ENCODE measurements at places on chromosomes 7 and 10.

DNA sequence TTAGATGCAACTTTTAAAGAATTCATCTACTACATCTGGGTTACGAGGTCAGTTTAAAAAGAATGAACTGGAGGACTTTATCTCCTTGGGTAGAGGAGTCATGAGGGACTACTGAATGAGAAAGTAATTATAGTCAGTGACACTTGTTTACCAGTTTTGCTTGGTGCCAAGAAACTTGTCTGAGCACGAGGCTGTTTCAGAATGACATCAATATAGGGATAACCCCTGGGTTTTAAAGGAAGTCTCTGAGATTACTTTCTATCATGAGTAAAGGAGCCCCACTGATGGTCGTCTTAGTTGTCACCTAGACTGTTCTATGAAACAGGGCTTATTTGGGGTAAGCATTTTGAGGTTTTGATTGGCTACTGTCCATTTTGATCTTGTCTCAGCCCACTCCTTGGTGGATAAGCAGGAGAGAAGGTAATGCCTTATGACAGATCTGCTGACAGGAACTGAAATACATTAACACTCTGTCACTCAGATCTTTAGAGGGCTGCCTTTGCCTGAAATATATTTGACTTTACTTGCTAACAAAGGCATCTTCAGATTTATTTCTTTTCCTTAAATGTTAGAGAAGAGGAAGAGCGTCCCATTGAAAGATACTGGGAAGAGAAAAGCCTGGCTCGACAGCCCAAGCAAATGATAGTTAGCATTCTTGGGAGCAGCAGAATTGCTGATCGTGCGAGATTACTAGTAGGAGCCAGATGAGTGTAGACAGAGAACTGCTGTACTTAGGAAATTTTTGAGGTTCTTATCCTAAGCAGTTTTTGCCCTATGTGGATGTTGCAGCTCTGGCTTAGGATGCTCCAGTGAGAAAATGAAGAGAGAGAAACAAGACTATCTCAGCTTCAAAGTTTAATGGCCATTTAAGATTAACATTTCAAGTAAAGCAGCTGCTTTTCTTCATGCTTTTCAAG, 299.2 kb upstream of the LRGUK start:
- no peaks in the 10 kb centered on the region for H3K4me1 ChIP-seq
- no peaks in the 10 kb centered on the region for H3K36me3 ChIP-seq
- no peaks in the 10 kb centered on the region for H3K27me3 ChIP-seq

DNA sequence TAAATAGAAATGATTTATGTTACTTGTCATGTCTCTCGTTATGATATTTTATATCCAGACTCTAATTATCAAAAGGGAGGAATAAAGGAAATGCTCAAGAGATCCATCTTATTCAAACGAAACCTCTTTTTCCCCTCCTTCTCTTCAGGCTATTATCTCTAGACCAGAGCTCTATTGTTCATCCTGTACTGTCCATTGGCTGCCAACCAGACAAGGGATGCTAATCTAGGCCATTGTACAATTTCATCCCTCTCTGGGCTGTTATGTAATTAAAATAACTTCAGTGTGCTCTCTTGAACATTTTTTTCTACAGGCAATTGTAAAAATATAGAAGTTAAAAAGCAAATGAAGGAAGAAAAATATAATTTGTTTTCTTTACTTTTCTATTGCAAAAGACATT, 220.4 kb downstream of the HDAC9 start:
- H3K27ac ChIP-seq = no peak overlapping the region
- H3K4me3 ChIP-seq = no peak overlapping the region
- H3K36me3 ChIP-seq = no peaks in the 10 kb centered on the region
- no peak for DNase-seq
- H3K4me1 ChIP-seq = no peaks in the 10 kb centered on the region
- no peaks in the 10 kb centered on the region for H3K27me3 ChIP-seq

GRCh38 chr7:5629941-5630340, 151.5 kb downstream of the RNF216 start:
- peak overlapping the region; percentile 50 for H3K27ac ChIP-seq
- H3K4me1 ChIP-seq = peaks cover 62% of the 10 kb centered on the region
- no peak overlapping the region for H3K4me3 ChIP-seq
- peaks cover 8% of the 10 kb centered on the region for H3K36me3 ChIP-seq

GRCh38 chr10:119370111-119370741, 162.9 kb downstream of the GRK5 start:
- peaks cover 44% of the 10 kb centered on the region for H3K4me1 ChIP-seq
- H3K36me3 ChIP-seq = no peaks in the 10 kb centered on the region
- no peaks in the 10 kb centered on the region for H3K27me3 ChIP-seq

DNA sequence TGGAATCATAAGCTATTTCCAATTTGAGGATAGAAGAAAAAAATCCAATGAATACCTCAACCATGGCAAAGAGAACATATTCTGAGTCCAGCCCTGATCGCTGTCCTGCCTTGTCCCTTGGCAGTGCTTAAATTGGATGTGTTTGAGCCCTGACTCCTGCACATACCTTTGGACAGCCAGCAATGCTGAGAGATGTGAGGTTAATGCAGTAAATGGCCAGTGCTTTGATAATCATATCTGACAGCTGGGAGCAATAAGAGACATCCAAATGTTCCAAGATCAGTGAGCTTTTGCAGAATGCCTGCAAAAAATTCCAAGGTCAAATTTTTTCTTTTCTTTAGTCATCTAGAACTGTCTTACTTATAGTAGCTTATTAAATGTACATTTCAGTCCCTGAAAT, 80.1 kb upstream of the LRRC17 start:
- H3K27ac ChIP-seq = no peak overlapping the region
- no peak for DNase-seq
- no peaks in the 10 kb centered on the region for H3K36me3 ChIP-seq
- no peaks in the 10 kb centered on the region for H3K4me1 ChIP-seq

DNA sequence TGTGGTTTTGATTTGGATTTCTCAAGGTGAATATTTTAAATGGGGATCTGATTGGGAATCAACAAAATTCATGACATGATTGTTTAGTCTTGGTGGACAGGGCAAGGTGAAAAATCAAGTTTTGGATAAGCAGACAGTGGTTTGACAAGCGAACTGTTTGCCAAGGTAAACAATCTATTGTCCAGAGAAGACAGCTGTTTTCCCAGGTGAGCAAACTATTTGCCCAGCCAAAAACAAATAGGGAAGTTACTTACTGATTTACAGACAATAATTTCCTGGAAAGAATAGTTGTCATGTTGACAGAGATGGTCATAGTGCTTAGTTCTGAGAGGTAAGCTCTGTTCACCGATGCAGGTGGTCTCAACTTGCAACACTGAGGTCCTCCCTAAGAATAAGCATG, 94.0 kb upstream of the STEAP1B start:
- no peaks in the 10 kb centered on the region for H3K27me3 ChIP-seq
- no peaks in the 10 kb centered on the region for H3K4me1 ChIP-seq
- no peak for DNase-seq
- H3K27ac ChIP-seq = no peak overlapping the region
- H3K4me3 ChIP-seq = no peak overlapping the region

GRCh38 chr10:130558746-130559546, 422.8 kb downstream of the GLRX3 start:
- no peak overlapping the region for H3K4me3 ChIP-seq
- no peak overlapping the region for H3K27ac ChIP-seq
- DNase-seq = no peak
- no peaks in the 10 kb centered on the region for H3K4me1 ChIP-seq
- H3K36me3 ChIP-seq = no peaks in the 10 kb centered on the region

- no peak for DNase-seq
- no peaks in the 10 kb centered on the region for H3K4me1 ChIP-seq
- no peak overlapping the region for H3K27ac ChIP-seq
Measured at GRCh38 chr7:85890244-85890811, 703.5 kb upstream of the SEMA3D start.

DNA sequence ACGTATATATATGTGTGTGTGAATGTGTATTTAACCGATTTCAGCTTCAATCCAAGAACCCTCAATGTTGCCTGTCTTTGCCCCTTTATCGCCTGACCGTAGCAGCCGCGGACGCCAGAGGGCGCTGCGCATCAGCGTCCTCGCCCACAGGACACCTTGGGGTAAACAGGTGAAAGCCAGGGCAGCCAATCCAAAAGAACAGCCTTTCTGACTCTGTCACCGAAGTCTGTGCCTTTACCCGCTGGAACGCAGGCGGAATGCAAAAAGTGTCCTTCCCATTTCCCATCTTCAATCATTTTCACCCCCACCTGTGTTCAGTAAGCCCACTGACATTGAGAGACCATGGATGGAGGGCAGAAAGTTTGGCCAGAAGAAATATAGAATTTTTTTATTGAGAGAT, 3.6 kb downstream of the NXPH1 start:
- no peak for DNase-seq
- peaks cover 25% of the 10 kb centered on the region for H3K4me1 ChIP-seq
- H3K27ac ChIP-seq = no peak overlapping the region
- peaks cover 82% of the 10 kb centered on the region for H3K27me3 ChIP-seq

DNA sequence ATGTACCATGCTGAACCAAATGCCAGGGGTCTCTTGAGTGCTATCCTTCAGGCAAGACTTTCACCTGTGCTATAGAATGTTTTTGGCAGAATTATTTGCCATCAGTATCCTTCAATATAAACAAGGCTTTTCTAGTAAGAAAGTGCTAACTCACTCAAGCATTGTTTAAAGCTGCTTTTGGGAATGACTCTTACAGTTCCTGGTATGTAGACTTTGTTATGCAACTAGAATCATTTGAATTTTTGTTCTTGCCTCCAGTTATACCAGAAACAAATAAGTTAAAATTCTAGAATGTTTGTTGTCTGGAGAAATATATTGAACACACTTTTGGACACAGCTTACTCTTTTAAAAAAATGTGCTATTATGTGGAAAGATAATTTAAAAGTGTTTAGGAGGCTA, 39.5 kb upstream of the RTKN2 start:
- H3K27me3 ChIP-seq = no peaks in the 10 kb centered on the region
- H3K4me3 ChIP-seq = no peak overlapping the region
- no peaks in the 10 kb centered on the region for H3K36me3 ChIP-seq
- no peaks in the 10 kb centered on the region for H3K4me1 ChIP-seq
- H3K27ac ChIP-seq = no peak overlapping the region

GRCh38 chr10:67669978-67670377, 26.0 kb downstream of the CTNNA3 start:
- H3K36me3 ChIP-seq = no peaks in the 10 kb centered on the region
- no peak for DNase-seq
- H3K27me3 ChIP-seq = no peaks in the 10 kb centered on the region
- no peak overlapping the region for H3K27ac ChIP-seq
- peaks cover 3% of the 10 kb centered on the region for H3K4me1 ChIP-seq
- H3K4me3 ChIP-seq = no peak overlapping the region

DNA sequence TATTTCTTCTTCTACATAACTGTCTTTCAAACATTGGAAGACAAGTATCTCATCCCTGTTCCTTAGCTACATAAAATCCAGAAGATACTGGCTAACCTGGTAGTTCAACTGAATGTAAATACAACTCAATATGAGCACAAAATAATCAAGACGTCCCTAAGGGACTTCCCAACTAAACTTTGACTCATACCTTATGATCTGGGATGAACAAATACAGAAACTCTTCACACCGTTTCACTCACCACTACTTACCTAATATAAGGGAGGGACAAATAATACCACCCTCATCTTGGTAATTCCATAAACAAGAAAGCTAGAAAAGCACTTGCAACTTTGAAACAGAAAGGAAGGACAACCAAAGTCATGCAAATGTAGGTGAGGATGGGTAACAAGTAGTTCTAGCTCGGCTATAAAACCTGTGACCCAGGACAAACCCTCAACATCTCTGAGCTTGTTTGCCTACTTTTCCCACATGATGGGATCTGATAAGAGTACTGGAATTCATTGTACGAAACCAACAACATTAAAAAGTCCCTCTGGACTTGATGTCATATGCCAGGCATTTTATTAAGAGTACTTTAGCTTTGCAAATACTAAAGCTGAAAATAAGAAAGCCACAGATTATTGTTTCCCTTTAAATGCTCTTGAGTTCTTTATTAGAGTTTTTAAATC, 121.9 kb downstream of the STRA8 start:
- no peak overlapping the region for H3K27ac ChIP-seq
- no peak overlapping the region for H3K4me3 ChIP-seq
- no peaks in the 10 kb centered on the region for H3K36me3 ChIP-seq

DNA sequence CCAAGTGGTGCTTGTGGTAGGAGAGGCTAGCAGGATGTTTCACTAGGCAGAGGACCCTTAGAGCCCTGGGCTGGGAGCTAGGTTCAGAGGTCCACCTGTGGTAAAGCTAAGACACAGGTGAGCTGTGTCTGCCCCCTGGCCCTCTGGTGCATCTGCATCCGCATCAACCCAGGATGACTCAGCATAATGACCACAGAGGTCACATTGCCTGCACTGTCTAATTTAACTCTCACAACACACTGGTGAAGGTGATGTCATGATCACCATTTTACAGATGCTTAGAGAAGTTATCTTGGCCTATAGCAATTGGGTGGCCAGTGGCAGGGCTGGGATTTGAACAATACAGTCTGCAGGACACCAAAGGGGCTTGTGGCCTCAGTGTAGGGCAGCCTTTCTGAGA, 33.1 kb downstream of the HABP2 start:
- H3K27ac ChIP-seq = no peak overlapping the region
- no peaks in the 10 kb centered on the region for H3K36me3 ChIP-seq
- no peaks in the 10 kb centered on the region for H3K27me3 ChIP-seq
- no peaks in the 10 kb centered on the region for H3K4me1 ChIP-seq

DNA sequence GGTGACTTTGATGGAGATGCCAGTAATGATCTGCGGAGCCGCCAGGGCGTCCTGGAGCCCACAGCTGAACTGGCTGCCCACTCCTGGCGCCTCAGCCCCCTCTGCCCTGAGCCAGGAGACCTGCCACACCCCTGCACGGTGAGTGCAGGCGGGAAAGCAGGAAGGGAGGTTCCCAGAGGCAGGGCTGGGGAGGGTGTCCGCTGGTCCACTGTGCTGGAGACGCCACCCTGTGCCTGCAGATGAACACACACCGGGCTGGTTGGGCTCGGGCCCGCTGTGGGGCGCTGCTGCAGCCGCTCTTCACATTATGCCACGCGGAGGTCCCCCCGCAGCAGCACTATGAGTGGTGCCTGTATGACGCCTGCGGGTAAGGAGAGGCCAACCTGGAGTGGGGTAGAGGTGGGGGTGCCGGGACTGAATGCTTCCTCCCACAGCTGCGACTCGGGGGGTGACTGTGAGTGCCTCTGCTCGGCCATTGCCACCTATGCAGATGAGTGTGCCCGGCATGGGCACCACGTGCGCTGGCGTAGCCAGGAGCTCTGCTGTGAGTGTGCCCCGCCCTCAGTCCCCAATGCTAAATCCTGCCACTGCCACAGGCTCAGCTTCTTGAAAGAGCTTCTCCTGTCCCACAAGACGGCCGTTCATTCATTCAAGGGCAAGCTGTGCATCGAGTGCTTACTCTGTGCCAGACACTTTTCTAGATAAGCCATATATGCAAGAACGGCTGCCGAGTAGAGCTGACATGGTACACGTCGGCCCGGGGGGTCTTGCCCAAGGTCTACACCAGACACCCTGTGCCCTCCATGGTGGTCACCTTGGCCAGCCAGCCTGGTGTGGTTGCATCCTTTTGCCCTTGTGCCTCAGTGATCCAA, 14.3 kb upstream of the ZNF467 start:
- H3K27ac ChIP-seq = no peak overlapping the region
- no peaks in the 10 kb centered on the region for H3K36me3 ChIP-seq
- H3K4me1 ChIP-seq = no peaks in the 10 kb centered on the region
- DNase-seq = no peak
